ENCODE measurements at places on chromosomes 7 and 10.

- DNase-seq: no peak
Observed at GRCh38 chr7:15219758-15220157, 317.2 kb upstream of the DGKB start.

DNA sequence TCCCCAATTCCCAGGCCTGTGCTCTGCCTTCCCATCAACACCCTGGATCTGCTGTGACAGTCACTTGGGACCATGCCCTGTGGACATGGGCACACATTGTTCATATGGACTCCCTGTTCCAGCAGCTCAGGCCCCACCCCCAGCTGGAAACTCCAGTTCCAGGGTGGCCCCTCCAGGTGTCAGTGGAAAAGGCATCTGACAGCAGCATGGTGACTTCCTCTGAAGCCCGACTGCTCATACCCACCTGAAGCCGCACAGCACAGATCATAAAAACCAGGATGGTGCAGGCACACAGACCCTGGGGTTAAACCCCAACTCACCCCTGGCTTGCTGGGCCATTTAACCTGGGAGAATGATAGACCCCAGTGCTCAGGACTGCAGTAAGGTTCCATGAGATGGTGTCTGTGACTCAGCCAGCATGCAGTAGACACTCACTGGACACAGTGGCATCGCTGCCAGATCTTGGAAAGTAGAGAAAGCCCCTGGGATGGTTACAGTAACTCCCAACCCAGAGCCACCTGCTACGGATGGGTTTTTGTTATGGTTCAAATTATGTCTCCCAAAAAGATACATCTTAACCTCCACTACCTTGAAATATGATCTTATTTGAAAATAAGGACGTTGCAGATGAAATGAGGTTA, 72.6 kb upstream of the NANOS1 start:
- DNase-seq: no peak

DNA sequence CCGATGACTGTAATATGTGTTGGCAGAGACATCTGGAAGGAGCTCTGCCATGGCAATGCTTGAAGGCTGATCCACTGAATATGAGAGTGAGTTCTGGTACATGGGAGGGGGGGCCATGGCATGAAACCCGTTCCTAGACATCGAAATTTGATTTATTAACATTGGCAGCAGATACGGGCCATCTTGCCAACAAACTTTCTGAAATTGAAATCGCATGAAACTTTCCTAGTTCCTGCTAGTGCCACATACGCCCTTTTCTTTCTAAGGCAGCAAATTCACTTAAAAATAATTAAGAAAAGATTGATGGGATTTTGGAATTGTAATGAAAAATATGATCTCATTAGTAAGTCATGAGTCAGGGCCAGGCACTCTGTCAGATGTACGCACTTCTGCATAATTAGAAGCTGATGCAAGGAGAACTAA, 91.8 kb upstream of the KMT2C start:
- no peak for DNase-seq

DNA sequence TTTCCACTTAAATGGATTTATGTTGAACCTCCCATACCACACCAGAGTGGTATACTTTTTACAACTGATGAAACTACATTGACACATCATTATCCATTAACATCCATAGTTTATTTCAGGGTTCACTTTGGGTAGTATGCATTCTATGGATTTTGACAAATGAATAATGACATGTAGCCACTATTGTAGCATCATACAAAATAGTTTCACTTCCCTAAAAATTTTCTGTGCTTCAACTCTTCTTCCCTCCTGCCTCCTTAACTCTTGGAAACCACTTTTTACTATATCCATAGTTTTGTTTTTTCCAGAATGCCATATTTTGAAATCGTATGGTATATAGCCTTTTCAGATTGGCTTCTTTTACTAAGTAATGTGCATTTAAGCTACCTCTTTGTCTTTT, 199.5 kb upstream of the TMEM196 start:
- DNase-seq: no peak

DNA sequence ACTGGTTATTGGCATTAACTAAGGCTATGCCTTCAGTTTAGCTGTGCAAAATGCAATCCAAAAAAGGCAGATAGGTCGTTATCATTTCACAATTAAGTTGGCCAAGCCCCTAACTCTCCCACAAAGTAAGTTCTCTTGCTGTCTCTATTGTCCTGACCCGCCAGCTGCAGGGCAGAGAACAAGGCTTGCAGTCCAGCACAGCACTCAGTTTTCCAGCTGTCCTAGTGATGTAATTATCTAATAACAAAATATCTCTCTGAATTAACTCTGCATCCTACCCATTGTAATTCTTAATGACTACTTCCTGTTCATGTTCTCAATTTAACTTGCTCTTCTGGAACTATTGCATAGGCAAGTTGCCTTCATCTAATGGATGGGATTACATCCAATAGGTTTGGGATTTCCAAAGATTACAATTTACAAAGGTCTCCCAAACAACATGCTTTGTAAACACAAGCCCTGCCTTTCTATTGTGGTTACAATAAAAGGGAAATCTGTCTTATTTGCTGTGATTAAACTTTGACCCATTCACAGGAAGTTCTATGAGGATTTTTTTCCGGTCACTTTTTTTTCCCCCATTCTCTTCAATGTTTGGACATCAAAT, 55.2 kb downstream of the CDK6 start:
- DNase-seq: no peak

DNA sequence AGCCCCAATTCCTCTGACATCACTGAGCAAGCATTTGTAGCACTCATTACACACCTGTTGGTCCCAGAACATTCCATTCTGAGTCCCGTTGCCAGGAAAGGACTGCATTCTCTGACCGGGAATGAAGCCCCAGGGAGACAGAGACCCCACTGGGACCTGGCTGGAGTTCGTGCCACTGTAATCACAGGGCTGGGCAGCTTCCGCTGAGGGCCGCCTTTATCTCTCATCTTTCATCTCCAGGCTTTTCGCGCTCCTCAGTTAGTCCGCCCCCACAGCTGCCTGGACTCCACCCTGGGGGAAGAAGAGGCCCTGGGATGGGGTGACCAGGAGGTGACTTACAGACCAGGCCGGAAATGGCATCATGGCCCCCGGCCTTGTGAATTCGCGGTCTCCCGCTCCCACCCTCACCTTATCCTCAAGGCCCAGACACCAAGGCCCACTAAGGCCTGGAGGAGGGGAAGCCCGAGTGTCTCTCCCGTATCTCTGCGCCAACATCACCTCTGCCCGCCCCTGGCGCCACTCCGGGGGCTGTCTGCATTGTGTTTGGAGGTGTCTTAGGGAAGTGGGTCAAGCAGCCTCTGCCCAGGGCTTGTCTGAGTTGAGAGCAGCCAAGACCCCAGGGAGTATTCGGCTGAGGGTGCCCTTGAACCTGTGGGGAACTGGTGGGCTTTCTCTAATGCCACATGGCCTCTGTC, 75.4 kb downstream of the PROSER2 start:
- no peak for DNase-seq

- no peak for DNase-seq
Observed at GRCh38 chr7:106413446-106413845, 128.7 kb upstream of the NAMPT start.

GRCh38 chr10:51875610-51876009, 176.2 kb upstream of the CSTF2T start:
- DNase-seq: no peak

- DNase-seq: no peak
Observed at GRCh38 chr7:19900118-19900517, 126.7 kb upstream of the TMEM196 start.

DNA sequence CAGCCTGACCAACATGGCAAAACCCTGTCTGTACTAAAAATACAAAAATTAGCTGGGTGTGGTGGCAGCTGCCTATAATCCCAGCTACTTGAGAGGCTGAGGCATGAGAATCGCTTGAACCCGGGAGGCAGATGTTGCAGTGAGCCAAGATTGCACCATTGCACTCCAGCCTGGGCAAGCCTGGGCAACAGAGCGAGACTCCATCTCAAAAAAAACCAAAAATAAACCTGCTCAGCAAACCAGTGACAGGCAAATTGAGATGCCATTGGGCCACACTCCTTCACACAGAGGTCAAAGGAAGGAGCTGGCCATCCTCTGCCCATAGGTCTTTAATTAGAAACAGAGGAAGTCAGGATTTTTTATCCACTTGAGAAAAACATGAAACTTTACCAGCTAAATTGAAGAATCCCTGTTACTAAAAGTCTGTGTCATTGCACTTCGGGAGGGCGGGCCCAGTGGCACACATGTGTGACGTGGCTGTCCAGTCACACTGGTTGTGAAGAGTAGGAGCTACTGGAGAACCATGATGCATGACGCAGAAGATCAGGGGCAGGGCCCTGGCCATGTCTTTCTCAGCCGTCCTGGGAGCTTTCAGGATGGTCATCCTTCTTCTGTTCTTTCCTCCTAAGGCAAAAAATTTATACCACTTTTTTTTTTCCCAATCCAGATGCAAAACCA, 118.3 kb upstream of the ZNF438 start:
- DNase-seq: no peak

DNA sequence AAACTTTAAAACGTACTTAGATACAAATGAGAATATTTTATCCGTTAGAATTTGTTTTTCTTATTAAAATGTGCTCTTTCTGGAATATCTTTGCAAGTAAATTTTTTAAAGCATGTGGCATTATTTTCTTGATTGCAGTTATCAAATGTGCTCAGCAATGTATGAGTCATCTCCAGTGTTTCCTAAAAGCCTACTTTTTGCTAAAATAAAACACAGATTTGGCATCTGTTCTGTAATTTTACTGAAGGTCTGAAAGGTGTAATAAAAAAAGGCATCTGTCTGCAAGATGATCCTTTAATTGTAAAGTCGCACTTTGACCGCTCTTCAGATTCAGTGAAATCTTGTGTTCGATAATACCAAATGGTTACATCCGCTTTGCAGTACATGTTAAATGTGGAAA, 3.4 kb downstream of the GNAT3 start:
- no peak for DNase-seq

- DNase-seq: no peak
Observed at GRCh38 chr10:63464402-63465292, 1.1 kb downstream of the JMJD1C start.

DNA sequence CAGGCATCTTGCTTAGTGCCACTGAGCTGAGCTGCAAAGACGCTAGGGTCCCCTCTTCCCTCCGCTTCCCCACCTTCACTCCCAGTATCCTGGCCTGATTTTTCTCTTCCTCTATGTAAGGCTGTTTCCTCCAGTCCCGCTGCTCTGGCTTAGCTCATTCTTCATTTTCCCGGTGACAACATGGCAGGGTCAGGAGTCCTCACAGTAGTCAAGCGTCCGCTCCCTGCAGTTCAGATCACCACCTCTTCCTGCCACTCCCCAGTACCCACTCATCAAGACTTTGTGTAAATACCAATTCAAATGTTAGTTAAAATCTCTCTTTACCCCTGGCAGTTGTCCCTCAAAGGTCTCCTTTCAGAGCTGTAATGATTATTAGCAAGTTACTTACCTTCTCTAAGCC, 650.4 kb upstream of the CELF2 start:
- DNase-seq: no peak

DNA sequence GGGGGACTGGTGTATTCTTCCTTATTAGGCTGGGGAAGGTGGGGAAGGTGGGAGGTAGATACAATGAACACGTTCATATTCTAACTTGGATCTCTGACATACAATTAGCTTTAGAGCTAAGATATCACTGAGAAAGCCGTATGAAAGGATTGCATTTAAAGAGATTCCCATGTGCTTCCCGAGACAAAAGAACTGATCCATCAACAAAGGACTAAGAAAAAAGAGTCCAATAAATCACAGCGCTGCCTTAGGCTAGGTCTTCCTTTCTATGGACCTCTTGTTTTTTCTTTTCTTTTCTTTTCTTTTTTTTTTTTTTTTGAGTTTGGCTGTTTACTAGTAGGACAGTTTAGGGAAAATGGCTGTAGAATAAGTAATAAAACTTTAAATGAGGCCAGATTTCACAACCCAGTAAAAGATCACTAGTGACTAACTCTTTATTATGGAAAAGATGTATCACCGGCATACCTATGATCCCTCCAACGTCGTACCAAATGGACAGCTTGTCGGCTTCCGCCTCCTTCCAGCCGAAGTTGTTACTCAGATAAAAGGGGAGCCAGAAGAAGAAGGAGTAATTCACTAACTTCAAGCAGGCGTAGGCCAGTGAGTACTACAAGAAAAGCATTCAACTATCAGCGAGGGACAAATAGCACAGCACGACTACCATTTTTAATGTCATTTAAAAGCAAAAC, 50.0 kb downstream of the SLC37A3 start:
- DNase-seq: no peak

DNA sequence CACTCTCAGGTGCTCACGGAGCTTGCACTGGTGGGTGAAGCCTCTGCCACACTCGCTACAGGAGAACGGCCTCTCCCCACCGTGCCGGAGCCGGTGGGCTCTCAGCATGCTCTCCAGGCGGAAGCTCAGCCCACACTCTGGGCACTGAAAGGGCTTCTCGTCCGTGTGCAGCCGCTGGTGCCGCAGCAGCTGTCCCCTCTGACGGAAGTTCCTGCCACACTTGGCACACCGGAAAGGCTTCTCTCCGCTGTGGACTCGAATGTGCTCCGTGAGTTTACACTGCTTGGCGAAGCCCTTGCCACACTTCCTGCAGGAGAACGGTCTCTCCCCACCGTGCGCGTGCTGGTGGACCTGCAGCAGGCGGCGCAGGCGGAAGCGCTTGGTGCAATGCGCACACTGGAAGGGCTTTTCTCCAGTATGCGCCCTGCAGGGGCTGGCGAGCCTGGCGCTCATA, 19.3 kb downstream of the ZNF786 start:
- DNase-seq: no peak

- no peak for DNase-seq
Observed at GRCh38 chr10:45136256-45136655, 135.5 kb downstream of the ZNF22 start.

DNA sequence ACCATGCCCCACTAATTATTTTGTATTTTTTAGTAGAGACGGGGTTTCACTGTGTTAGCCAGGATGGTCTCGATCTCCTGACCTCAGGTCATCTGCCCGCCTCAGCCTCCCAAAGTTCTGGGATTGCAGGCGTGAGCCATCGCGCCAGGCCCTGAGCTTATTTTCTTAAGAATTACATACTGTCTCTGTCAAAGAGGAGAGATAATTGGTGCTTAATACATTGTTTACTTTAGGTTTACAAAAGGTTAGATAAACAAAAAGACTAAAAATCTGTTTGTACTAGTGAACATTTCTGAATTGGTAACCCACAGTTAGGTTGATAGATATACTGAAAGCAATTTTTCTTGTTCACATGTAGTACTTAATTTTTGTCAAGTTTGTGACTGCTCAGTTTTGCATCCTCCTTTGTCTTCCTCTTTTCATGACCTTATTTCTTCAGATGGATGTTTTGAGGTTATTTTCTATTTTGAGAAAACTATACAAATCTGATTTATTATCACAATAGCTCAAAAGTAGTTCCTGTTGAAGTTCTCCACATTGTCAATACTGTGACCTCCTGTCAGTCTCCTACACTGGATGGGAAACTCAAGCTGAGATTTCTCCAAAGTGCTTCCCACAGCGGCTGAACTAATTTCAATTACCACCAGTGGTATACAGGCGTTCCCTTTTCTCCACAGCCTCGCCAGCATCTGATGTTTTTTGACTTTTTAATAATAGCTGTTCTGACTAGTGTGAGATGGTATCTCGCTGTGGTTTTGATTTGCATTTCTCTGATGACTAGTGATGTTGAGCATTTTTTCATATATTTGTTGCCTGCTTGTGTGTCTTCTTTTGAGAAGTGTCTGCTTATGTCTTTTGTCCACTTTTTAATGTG, 22.5 kb downstream of the HHEX start:
- DNase-seq: no peak

- no peak for DNase-seq
Observed at GRCh38 chr7:114953724-114954123, 31.8 kb downstream of the MDFIC start.

Data from stimulated activated naive CD4-positive, alpha-beta T cell (primary cell).